ENCODE measurements at places on chromosomes 4 and X. TPM values are rescaled to one million over a fixed set of nuclear protein-coding genes. Genes with fewer than 3 reads are reported as not detected.

The MAPK10 gene
- total RNA-seq, result 1.4 TPM

The NPY2R gene
- total RNA-seq, result not detected

DNA sequence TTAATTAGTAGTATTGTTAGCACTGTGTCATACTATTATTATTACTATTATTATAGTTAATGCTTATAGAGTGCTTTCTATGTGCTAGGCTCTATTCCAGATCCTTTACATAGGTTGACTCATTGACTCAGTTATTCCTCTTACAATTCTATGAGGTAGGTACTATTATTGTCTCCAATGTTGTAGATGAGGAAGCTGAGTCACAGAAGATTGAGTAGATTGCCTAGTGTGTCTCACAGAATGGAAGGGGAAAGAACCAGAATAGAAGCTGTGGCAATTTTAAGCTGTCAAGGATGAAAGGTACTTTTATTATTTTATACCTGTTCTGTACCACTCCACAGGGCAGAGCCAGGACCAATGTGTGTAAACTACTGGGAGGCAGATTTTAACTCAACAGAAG lies 1.9 kb upstream of the TCEAL1 start:
- no peak overlapping the region for H3K4me3 ChIP-seq
- H3K4me1 ChIP-seq, result peaks cover 31% of the 10 kb centered on the region
- no peaks in the 10 kb centered on the region for H3K27me3 ChIP-seq
- DNase-seq, result no peak
- no peak overlapping the region for H3K27ac ChIP-seq

DNA sequence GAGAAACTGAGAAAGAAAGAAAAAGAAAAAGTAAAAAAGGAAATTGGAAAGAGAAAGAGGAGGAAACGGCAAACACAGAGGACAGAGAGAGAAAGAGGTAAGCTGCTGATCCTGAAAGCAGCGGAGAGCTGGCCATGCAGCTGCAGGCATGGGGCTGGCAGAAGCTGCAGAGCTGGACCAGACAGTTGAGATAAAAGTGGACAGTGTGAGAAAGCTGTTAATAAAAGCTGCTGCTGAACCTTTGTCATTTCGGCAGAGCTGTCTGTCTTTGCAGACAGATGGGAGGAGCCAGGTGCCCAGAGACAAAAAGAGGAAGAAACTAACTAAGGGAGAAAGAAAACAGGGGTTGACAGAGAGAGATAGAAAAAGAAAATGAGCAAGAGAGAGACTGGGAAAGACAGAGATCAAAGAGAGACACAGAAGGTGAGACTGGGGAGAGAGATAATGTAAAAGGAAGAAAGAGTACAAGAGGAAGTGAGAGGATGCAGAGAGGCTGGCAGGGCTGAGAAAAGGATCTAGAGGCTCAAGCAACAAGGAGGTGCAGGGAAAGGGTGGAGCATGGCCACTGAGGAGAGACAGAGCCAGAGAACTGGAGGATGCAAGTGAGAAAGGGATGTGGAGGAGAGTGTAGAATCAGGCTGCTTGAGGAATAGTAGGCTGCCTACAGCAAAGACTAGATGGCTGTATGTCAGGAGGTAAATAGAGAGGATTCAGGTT lies 376.8 kb upstream of the FGF16 start:
- H3K27me3 ChIP-seq, result no peaks in the 10 kb centered on the region
- no peak for DNase-seq

GRCh38 chr4:95294321-95294720 lies 254.5 kb downstream of the UNC5C start:
- H3K4me1 ChIP-seq, result no peaks in the 10 kb centered on the region
- H3K4me3 ChIP-seq, result no peak overlapping the region
- no peak overlapping the region for H3K27ac ChIP-seq
- H3K27me3 ChIP-seq, result no peaks in the 10 kb centered on the region
- no peaks in the 10 kb centered on the region for H3K36me3 ChIP-seq

- H3K27me3 ChIP-seq, result no peaks in the 10 kb centered on the region
- H3K4me1 ChIP-seq, result no peaks in the 10 kb centered on the region
- no peak for DNase-seq
- no peak overlapping the region for H3K4me3 ChIP-seq
- no peaks in the 10 kb centered on the region for H3K36me3 ChIP-seq
These were observed 373.3 kb downstream of the IDS start for GRCh38 chrX:149131774-149132173.

GRCh38 chr4:84578540-84579402 lies 4.2 kb upstream of the CDS1 start:
- peaks cover 18% of the 10 kb centered on the region for H3K4me1 ChIP-seq
- no peak for DNase-seq
- H3K4me3 ChIP-seq, result no peak overlapping the region
- no peaks in the 10 kb centered on the region for H3K36me3 ChIP-seq

Measured in stomach (tissue), 19 donors.